ENCODE measurements at places on chromosomes 1 and 21.

DNA sequence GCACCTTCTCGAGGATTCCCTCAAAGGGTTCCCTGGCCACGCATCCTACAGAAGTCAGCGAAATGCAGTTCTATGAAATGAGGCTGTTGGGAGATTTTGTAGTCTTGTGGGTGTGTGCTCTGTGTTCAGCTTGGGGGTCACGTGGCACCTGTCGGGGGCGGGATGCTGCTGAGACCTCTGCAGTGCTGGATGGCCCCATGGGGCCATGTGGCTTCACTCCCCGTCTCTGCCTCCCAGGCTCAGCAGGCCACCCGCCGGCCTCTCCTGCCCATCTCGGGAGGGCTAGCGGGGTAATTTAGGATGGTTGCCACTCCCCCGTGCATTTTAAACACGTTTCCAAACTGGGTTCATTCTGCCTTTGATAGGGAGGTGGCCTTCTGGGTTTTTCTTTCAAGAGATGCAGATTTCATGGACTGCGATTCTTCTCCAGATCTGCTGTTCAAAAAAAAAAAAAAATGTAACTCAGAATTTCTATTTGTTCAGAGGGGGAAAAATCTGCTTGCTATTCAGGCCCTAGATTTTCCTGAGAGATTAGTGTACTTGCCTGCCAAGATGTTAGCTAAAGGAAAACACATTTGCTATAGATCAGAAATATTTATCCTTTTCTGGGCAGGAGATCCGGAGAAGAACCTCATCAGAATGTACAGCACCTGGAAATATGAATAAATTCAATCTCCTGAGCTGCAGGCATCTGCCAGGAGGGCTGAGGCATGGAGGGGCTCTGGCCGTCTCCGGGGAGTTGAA lies 277.2 kb upstream of the VAMP3 start:
- no peak for DNase-seq

- DNase-seq, result no peak
Observed at GRCh38 chr21:14762734-14763694, 216.9 kb upstream of the SAMSN1 start.

DNA sequence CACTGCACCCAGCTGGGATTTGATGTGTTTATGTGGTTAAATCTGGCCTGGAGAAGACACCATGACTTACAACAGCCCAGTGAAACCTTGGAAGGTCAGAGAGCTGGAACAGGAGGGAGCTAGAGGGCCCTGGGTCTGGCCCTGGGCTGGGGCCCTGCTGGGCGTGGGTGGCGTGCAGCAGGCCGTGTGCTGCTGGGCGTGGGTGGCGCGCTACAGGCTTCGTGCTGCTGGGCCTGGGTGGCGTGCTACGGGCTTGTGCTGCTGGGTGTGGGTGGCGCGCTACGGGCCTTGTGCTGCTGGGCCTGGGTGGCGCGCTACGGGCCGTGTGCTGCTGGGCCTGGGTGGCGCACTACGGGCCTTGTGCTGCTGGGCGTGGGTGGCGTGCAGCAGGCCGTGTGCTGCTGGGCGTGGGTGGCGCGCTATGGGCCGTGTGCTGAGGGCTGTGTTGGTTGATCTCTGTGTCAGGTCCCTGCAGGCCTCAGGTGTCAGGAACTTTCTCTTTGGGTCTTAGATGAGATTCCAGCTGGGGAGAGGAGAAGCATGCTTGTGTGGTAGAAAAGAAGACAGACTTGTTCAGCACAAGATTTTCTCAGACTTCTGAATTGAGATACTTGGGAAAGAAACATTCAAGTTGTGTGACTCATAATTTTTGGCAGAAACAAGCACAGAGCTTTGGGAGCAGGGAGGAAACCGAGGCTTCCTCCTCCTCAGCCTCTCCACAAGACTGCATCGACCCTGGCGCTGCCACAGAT lies 66.0 kb downstream of the COL18A1 start:
- peak; percentile 40 for DNase-seq

GRCh38 chr1:247442164-247442563 lies 15.7 kb downstream of the OR2B11 start:
- DNase-seq, result no peak

- no peak for DNase-seq
Observed at GRCh38 chr1:28519946-28520725, 14.3 kb downstream of the RCC1 start.

DNA sequence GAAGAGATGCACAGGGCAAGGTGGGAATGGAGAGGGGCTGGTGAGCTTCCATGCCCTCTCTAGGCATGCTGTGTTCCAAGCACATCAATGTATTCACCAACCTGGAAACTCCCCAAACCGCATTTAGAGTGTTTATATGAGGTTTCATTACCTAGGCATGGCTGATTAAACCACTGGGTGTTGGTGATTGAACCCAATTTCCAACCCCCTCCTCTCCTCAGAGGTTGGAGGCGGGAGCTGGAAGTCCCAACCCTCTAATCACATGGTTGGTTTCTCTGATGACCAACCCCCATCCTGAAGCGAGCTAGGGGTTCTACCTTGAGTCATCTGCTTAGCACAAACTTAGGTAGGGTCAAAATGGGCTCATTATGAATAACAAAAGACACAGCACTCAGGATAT lies 3.0 kb upstream of the PPIE start:
- DNase-seq, result peak; percentile 23

DNA sequence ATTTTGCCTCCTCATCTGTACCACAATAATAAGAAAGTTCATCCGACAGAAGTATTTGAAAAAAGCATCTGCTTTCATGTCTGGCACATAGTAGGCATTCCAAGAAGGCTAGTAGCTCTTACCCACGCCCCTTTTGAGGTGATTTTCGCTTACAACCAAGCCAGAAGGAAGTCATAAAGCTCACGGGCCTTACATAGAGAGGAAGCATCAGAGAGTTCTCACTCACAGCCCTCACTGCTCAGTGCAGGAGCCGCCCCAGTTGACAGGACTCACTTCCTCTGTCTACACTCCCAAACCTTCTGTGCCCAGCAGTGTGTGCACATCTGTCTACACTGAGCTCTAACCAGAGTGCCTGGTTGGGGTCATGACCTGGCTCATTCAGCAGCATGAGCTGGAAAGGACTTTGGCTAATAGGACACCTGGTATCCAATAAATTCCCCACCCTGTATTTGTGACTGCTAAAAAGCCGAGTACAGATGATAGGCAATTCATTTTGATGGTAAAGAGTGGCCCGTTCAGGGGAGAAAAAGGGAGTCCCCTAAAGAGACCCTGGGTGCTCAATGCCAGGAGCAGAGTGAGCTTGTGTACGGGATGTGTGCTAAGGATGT lies 36.8 kb upstream of the DUSP10 start:
- DNase-seq, result peak; percentile 42

GRCh38 chr1:55005351-55006140 lies 6.8 kb downstream of the BSND start:
- DNase-seq, result no peak

GRCh38 chr1:211487672-211488208 lies 4.2 kb downstream of the RD3 start:
- no peak for DNase-seq

- DNase-seq, result no peak
Observed at GRCh38 chr21:25831300-25831960, 96.7 kb downstream of the GABPA start.

Measured in activated naive CD8-positive, alpha-beta T cell treated with anti-CD3 and anti-CD28 coated beads for 36 hours (primary cell).